ENCODE measurements at places on chromosomes 7 and 10. TPM values are rescaled to one million over a fixed set of nuclear protein-coding genes. Genes with fewer than 3 reads are reported as not detected.

ZNF277 gene
- 36.0 TPM for total RNA-seq

CYP26A1 gene
- not detected for total RNA-seq

OR6V1 gene
- total RNA-seq, result not detected

DNA sequence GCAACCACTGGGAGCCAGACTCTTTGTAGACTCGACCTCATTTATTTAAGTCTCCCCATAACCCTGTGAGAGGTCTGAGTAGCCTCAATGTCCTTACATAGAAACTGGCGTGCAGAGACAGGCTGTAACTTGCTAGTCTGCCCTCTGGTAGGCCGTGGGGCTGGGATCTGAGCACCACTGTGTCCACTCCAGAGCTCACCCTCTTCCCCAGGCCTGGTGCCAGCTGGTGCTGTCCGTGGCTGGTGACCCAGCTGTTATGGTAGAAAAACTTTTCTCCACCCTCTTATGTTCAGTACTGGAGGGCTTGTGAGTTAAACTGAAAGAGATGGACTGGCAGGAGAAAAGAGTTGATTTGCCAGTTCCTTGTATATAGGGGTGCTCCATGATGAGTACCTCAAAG lies 41.9 kb downstream of the ADAMTS14 start:
- no peak for DNase-seq

DNA sequence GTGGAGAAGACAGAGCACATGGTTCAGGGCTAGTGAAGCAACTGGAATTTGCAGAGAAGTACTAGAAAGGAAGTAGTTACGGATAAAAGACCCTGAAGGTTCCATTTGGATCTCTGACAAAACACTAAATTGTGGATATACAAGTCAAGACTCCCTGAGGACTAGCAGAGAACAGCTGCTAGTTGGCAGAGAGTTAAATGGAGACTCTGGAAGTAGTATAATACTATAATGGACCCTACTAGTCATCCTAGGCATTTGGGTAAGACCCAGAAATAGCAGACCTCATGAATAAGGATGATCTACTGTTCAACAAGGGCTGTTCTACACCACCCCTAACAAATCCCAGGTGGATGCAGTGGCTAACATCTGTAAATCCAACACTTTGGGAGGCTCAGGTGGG lies 19.1 kb downstream of the MCMBP start:
- DNase-seq, result no peak

GRCh38 chr10:114387784-114388183 lies 16.5 kb downstream of the AFAP1L2 start:
- DNase-seq, result no peak

GRCh38 chr7:30521532-30521931 lies 16.9 kb upstream of the GGCT start:
- no peak for DNase-seq

DNA sequence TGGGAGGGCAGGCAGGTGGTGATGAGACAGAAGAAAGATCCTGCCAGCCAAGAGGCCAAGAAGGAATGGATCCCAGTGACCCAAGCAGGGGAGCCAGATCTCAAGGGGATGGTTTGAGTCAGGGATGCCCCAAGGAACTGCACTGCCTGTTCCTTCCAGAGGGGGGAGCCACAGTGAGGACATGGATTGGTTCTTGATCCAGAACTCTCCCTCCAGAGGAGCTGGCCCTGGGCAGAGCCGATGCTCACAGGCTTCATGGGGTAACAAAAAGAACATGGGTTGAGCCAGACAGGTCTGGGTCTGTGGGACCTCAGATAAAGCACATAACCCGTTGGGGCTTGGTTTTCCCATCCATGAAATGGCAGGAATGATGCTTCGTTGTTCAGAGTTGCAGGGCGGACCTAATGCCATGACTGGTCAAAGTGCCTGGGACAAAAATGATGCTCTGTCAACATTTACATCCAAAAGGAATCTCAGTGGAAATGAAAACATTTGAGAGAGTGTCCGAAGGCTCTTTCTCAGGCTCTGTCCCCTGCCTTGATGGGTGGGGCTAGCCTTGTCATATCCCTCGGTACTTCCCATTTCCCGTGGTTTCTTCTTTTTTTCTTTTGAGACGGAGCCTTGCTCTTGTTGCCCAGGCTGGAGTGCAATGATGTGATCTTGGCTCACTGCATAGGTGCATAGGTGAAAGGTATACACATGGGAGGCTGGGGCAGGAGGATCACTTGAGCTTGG lies 4.7 kb upstream of the DENND2A start:
- no peak for DNase-seq

GRCh38 chr10:1824928-1825327 lies 87.6 kb upstream of the ADARB2 start:
- DNase-seq, result no peak

- DNase-seq, result no peak
Observed at GRCh38 chr7:149884541-149884940, 10.8 kb downstream of the ATP6V0E2 start.

DNA sequence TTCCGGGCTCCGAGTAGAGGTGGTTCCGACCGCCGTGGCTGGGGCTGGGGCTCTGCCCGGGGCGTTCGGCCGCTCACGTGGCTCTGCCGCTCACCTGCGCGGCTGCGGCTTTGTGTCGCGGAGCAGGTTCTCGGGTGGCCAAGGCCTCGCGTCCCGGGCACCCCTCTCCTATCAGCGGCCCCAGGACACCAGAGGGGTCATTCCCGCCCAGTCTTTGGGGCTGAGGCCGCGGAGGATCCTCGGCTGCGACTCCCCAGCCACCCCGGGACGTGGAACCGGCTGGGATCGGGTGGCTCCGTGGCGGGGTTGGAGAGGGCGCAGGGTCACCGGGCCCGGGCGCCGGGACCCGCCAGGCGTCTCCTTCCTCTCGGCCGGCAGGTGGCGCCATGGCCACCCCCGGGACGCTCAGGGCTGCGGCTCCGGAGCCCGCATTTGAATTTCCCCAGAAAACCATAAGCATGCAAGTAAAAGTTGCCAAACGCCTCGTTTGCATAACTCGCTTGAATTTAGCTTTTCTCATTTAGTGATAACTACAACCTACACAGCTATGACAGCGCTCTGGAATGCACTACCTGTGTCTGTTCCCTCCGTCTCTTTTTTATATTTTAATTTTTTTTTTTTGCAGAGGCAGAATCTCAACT lies 1.2 kb downstream of the COL26A1 start:
- peak; percentile 42 for DNase-seq

DNA sequence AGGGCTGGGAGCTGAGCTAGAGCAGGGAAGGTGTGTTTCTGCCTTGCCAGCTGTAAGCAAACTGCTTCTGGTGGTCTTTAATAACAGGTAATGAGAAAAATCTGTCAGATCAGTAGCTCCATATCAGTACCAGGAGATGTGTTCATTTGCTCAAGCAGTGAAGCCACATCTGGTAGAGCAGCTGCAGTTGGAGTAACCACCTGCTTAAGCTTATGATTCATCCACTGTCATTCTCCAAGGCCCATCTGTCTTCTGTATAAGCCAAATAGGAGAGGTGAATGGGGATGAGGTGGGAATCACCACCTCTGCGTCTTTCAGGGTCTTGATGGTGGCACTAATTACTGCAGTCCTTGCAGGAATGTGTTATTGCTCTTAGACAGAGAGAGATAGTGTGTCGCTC lies 18.4 kb upstream of the COBL start:
- DNase-seq, result no peak

- no peak for DNase-seq
Observed at GRCh38 chr10:61052469-61053205, 108.7 kb upstream of the RHOBTB1 start.

DNA sequence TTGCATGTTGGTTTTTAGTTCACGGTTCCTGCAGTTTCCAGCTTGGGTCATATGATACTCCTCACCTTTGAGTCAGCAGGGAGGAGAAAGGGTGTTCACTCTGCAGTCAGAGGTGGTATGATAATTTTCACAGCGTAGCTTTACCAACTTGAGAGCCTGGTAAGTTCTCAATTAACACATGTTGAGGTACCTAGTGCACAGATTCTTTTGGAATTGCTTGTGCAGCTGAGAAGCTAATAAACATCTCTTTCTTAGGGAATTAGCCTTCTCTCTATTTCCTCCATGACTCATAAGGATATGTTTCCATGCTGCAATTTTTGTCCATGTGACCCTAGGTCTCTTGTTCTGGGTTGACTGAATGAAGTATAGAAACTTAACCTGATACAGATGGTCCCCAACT lies 166.6 kb downstream of the KIF20B start:
- DNase-seq, result peak; percentile 54
